ENCODE measurements at places on chromosomes 3 and 15.

DNA sequence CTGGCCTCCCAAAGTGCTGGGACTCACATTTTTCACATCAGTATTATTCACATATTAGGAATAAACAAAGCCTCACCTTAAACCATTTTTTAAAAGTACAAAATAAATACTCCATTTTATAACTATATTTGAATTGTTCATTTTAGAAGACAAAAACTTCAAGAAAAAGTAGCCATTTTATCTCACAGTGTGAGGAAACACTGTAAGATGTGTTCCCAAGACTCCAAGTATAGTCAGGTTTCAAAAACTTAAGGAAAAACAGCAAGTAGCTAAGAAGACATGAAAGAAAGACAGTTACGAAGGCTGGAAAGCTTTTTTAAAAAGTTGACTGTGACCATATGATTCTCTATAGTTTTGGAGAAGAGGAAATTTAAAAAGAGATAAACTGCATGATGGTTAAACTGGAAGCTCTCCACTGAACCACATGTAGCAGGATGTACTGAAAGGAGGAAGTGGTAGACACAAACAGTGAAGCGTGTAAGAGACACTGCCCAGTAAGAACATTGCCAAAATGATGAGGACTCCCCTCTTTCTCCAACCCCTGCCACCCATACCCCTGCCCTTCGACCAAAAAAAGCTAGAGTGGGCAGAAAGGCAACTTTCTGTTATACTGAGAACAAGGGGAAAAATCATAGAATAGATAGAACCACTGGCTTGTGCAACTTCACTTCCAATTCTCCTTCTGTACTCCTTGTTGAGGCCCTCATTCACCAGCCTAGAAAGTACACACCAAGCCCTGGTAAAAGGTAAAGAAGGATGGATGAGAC lies 6.2 kb upstream of the TMF1 start:
- DNase-seq, result no peak

DNA sequence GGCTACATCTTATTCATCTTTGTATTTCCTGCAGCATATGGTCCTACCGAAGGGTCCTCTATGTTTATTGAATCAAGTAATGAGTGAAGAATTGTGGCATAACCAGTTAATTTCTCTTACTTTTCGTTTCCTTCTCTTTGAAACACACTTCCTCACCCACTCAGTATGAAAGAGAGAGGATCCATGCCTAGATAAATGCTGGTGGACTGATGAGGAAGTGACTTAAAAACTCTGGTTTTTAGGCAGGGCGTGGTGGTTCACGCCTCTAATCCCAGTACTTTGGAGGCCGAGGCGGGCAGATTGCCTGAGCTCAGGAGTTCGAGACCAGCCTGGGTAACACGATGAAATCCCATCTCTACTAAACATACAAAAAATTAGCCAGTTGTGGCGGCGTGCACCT lies 2.2 kb upstream of the MB21D2 start:
- no peak for DNase-seq

DNA sequence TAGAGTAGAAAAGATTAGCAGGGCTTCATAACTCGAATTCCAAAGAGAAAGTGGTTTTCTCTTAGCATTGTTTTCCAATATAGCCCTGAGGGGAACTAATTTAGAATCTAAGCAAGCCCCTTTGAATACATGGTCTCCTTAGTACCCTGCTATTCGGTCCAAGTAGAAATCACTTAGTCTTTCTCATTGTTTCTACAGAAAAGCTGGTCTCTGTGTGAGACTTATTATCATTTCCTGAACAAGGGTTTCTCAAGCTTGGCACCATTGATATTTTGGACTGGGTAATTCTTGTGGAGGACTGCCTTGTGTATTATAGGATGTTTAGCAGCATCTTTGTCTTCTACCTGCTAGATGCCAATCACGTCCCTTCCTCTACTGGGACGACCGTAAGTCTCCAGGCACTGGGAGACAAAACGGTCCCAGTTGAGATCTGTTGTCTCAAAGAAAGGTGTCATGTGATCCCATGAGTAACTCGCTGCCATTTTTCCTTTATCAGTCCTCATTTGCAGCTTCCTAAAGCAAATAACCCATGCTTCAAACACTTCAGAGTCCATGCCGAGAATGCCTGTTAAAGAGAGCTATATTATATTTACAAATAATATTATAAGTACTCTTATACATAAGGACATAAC lies 230.7 kb upstream of the SLCO3A1 start:
- no peak for DNase-seq

- no peak for DNase-seq
Measured at GRCh38 chr3:152183473-152183872, 85.3 kb upstream of the MBNL1 start.

- no peak for DNase-seq
Measured at GRCh38 chr15:68767833-68768232, 52.9 kb downstream of the ANP32A start.

GRCh38 chr15:57079446-57079845 lies 161.0 kb downstream of the TCF12 start:
- DNase-seq, result peak; percentile 20

GRCh38 chr3:169552533-169552932 lies 111.0 kb downstream of the MECOM start:
- no peak for DNase-seq
